ENCODE measurements at places on chromosomes 6 and 20.
A peak's percentile ranks its signal among the peaks of the same experiment; 100 is the strongest.

- no peak for DNase-seq
Measured at GRCh38 chr20:57598060-57598459, 22.2 kb downstream of the ZBP1 start.

GRCh38 chr6:44057238-44057930, 69.9 kb downstream of the MRPL14 start:
- DNase-seq, result no peak

- DNase-seq, result no peak
Measured at GRCh38 chr6:121652223-121652622, 216.8 kb downstream of the GJA1 start.

- DNase-seq, result no peak
Measured at GRCh38 chr6:74289884-74290283, 593.9 kb downstream of the CD109 start.

GRCh38 chr20:57558614-57559288, 2.2 kb upstream of the PCK1 start:
- DNase-seq, result no peak

GRCh38 chr6:83854766-83855165, 1.6 kb downstream of the RIPPLY2 start:
- no peak for DNase-seq

DNA sequence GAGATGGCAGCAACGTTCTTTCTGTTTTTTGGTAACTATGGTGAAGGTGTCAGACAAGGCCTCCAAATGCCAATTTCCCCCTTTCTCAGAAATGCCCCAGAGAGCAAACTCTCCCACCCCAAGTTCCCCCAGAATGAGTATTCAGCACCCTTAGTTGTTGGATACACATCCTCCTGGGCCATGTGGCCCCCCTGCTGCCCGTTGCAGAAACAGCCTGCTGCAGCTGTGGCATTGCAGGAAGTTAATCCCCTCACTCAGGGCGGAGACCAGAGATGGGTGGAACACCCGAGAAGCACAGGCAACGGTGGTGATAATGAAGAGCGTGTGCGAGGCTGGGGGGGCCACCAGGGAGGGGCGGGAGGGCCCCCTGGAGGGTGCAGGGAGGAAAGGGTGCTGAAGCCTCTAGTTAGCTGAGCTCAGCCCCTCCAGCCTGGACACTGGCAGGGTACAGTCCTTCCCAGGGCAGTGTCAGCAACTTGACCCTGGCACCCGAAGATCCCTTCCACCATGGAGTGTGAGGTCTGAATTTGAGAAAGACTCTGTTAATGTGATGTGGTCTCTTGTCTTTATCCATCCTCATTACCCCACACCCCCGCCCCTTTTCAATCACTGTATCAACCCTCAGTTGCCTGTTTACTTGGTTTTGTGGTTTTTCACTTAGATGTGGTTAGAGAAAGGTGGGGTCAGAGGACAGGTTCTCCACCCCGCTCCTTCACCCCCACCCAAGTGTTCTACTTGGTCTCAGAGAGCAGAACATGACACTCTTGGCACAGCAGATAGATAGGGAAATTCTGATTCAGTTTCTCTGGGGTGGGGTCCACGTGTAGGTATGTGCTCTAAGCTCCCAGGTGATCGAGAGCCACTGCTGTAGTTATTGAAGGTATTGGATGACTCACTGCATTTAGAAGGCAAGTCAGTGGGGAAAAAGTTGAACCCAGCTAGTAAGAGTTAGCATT, 208.8 kb upstream of the SUPT3H start:
- peak; percentile 39 for DNase-seq

GRCh38 chr6:14281811-14282660, 164.5 kb downstream of the CD83 start:
- no peak for DNase-seq

- no peak for DNase-seq
Measured at GRCh38 chr6:20188630-20189075, 23.6 kb downstream of the MBOAT1 start.

DNA sequence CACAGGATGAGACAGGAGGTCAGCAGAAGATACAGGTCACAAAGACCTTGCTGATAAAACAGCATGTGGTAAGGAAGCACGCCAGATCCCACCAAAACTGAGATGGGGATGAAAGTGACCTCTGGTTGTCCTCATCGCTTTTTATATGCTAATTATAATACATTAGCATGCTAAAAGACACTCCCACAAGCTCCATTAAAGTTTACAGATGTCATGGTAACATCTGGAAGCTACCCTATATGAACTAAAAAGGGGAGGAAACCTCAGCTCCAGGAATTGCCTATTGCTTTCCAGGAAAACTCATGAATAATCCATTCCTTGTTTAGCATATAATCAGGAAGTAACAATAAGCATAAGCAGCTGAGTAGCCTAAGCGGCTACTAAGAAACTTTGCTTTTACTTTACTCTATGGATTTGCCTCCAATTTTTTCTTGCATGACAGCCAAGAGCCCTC, 8.4 kb upstream of the RIN2 start:
- no peak for DNase-seq

GRCh38 chr6:13299403-13299821, 28.9 kb downstream of the TBC1D7 start:
- no peak for DNase-seq

DNA sequence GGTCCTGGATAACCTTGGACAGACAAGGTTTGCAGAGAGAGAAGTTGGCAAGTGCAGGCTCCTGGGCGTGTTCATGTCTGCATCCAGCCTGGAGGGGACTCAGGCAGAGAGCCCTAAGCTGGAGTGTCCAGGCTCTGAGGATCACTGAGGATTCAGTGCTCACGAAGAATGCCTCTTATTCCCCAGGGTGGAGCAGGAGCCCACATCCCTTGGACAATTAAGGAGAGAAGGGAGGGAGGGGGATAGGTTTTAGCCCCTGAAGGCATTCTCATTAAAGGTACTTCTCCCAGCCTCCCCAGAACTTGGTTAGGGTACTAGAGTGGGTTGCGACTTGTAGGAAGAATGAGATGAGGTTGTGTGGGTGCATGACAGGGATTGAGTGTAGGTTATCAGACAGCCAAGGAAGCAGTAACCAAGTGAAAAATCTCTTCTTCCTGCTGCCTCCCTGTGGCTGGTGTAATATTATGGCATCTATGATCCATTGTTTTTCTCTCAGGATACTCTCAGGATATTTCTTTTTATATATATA, 680 bp downstream of the HLA-DPB1 start:
- no peak for DNase-seq

DNA sequence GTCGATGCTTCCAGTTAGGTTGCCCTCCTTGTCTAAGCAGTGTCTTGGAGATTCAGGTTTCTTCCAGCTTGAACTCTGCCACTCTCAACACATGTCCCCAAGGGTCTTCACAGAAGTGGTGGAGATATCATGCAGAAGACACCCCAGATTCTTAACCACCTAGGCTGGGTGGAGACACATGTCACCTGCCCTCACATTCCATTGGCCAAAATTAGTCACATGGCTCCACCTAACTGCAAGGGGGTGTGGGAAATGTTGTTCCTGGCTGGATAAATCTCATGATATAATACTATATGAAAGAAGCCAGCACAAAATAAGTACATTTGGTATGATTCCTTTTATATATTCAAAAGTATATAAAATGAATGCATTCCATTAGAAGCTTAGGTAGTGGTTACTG, 52.9 kb upstream of the SNRPB2 start:
- no peak for DNase-seq

GRCh38 chr6:4336778-4337442, 201.5 kb upstream of the ECI2 start:
- no peak for DNase-seq

- no peak for DNase-seq
Measured at GRCh38 chr6:169101981-169102380, 151.7 kb downstream of the THBS2 start.

- no peak for DNase-seq
Measured at GRCh38 chr20:49245921-49246740, 26.9 kb downstream of the DDX27 start.

GRCh38 chr20:4603724-4604123, 118.0 kb upstream of the PRND start:
- DNase-seq, result no peak

DNA sequence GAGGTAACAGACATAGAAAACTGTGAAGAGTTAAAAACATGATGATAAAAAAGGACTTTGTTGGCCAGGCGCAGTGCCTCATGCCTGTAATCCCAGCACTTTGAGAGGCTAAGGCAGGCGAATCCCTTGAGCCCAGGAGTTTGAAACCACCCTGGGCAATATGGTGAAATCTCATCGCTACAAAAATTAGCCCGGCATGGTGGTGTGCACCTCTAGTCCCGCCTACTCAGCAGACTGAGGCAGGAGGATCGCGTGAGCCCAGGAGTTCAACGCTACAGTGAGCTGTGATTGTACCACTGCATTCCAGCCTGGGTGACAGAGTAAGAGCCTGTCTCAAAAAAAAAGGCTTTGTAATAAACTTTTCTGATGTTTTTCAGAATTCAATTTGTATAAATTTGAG, 60.1 kb downstream of the GFOD1 start:
- no peak for DNase-seq

- DNase-seq, result no peak
Measured at GRCh38 chr6:155067956-155068615, 73.0 kb downstream of the TIAM2 start.

DNA sequence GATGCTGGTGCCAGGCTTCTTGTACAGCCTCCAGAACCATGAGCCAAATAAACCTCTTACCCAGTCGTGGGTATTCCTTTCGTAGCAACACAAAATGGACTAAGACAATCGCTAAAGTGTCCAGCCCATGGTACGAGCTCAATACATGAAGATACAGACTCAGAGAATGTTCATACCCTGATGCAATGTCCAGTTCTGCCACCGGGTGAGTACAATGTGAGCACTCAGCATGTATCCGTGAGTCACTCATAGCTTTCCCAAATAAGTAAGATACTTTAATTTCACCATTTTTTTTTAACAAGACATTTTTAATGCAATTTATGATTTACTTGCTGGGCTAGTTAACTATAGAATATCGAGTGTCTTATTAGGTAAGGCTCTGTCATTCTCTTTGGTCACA, 26.7 kb upstream of the PDE10A start:
- DNase-seq, result no peak

DNA sequence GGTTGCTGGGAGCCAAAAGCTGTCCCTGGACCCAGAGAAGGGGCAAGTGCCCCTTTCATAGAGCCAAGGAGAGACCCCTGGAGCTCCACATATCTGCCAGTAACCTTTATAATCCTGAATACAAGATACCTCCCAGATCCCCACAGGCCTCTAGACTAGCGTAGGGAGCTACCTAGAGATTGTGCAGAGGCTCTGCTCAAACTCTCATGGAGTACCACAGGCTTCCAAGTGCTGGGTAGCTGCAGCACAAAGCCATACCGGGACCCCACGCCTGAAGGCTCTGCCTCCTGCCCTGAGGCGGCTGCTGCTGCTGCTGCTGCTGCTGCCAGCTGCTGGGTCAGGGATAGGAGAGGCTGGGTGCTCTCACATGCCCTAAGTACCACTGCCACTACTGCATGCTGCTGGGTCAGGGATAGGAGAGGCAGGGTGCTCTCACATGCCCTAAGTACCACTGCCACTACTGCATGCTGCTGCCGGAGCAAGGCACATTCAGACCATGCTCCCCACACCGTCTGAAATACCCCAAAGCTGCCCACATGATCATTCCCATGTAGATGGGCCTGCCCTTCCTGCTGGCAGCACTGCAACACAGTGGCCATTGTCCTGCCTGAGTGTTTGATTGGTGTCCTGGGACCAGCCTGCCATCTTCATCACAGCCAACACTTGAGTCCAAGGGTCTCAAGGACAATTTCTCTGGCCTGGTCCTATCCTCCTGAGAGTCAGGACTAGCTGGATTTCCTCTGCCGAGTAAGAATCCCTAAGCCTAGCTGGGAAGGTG, 1434.3 kb upstream of the ADGRB3 start:
- no peak for DNase-seq

- no peak for DNase-seq
Measured at GRCh38 chr6:134954272-134955000, 4.5 kb upstream of the ALDH8A1 start.

DNA sequence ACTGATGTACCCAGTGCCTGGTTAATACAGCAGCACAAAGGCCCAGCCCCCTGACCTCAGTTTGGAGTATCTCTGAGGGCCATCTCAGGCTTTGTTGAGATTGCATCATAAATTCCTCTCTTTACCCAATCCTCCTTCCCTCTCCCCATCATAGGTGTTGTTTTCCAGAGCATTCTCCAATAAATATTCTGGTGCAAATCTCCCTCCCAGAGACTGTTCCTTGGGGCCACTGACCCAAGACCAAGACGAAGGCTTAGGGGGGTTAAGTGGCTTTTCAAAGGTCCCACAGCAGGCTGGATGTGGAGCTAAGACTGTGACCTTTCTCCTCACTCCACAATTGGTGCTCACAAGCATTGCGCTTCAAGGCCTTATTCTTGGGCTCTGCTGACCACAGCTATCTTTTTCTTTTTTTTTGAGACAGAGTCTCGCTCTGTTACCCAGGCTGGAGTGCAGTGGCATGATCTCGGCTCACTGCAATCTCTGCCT, 72.4 kb upstream of the ZMYND8 start:
- DNase-seq, result no peak

DNA sequence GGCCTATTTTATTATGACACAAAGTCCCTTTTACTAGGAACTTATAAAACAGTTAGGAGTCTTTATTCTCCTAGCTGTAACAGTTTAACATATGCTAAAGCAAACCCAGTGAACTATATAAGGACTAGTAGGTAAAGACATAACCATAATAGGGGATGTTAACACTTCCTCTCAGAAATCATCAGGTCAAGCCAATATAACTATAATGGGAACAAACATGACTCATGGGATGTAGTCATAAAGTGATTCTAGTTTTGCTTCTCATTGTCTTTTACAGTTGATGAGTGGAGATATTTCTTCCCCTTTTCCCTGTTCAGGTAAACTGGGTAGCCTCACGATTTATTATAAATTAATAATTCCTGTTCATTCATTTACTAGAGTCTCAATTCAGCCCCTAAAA, 9.7 kb downstream of the PTCHD4 start:
- DNase-seq, result no peak

DNA sequence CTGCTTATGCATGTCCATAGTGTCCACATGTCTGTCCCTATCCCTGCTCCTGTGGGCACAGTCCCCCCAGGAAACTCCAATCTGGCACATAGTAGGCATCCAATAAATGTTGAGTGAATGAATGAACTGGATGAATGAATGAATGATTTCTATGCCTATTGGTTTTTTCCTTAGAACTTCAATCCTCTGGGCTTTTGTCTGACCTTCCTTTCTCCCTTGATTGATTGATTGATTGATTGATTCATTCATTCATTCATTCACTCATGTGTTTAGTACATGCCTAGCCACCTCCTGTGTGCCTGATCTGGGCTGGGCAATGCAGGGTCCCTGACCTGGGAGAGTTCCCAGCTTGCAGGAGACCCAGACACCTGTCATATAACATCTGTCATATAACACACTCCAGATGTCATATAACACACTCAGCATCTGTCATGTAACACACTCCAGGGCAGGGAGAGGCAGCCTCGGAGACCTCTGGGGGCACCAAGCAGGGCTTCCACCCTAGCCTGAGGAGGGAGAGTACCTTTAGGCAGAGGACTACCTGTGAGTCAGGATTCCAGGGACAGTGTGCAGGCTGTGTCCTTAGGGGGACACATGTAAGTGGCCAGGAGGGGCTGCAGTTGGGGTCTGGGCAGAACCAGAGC, 17.9 kb downstream of the VSTM2L start:
- no peak for DNase-seq
